ENCODE measurements at places on chromosomes 3 and 15.
A peak's percentile ranks its signal among the peaks of the same experiment; 100 is the strongest.

- DNase-seq, result no peak
Measured at GRCh38 chr15:80727196-80727595, 32.1 kb downstream of the ABHD17C start.

- no peak for DNase-seq
Measured at GRCh38 chr3:169285057-169286033, 378.2 kb downstream of the MECOM start.

- DNase-seq, result no peak
Measured at GRCh38 chr3:45759851-45760250, 36.5 kb downstream of the SLC6A20 start.

- DNase-seq, result no peak
Measured at GRCh38 chr3:61409638-61410037, 151.7 kb upstream of the PTPRG start.

- no peak for DNase-seq
Measured at GRCh38 chr3:153001210-153002078, 160.6 kb upstream of the RAP2B start.

DNA sequence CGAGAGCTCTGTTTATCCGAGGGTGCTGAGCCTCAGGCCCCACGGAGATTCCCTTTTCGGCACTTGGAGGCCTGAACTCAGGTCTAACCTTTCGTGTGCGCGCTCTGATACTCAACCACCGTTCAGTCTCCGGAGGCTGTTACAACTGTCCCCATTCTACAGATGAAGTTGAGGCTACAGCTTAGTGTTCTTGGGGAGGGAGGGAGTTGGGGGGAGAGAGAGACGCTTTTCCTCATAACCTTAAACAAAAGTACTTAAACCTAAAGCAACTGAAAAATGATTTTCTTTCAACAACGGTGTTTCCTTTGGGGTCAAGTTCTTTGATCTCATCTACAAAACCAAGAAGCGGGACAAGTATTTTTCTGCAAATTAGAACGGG is 952 bp upstream of the CHST2 start:
- no peak for DNase-seq

DNA sequence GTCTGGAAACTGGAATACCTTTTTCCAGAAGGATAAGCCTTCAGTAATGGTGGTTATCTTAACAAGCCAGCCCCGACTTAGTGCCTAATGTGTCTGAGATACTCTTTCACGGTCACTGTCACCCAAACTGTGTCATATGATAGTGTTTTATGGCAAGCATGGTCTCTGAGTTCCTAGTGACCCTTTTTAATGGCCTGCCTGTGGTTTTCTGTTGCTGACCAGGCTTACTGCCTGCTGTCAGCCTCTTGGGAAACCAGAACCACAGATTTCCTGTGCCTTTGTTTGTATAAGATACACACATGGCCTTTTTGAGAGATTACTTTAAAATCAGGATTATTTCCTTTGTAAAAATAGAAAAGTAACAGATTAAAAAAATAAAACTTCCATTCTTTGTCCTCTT is 22.4 kb downstream of the HPS3 start:
- DNase-seq, result peak; percentile 95

DNA sequence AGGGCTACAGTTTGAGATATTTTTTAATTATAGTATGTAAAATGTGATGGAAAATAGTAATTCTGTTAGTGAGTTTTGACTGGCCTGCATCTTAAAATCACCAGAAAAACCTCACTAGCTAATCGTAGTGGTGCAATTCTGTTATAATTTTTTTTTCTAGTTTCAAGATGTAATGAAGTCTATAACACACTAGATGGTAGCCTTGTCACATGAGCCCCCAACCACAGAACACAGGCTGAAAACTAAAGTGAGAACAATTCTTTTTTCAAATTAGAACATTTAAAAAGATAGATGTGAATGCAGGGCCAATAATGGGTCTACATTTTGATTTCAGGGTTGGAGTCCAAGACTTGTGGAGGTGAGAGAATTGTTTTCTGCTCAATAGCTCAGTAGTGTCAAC is 83.3 kb upstream of the KCNH8 start:
- DNase-seq, result peak; percentile 23

DNA sequence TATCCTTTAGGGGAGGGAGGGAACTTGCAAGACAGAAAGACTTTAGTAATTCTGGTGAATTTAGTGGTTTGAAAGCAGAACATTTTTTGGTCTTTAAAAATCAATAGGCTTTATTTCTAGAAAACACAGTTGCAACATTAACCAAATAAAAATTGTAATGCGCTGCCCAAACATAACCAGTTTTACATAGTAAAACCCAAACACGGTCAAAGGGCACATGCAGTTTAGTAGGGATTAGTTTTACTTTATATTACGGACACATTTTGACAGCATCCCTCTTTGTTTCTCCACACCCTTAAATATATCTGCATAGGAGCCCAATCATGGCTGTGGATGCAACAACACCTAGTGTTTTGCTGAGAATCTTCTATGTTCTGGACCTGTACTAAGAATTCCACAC is 156.7 kb downstream of the NR2F2 start:
- DNase-seq, result no peak

DNA sequence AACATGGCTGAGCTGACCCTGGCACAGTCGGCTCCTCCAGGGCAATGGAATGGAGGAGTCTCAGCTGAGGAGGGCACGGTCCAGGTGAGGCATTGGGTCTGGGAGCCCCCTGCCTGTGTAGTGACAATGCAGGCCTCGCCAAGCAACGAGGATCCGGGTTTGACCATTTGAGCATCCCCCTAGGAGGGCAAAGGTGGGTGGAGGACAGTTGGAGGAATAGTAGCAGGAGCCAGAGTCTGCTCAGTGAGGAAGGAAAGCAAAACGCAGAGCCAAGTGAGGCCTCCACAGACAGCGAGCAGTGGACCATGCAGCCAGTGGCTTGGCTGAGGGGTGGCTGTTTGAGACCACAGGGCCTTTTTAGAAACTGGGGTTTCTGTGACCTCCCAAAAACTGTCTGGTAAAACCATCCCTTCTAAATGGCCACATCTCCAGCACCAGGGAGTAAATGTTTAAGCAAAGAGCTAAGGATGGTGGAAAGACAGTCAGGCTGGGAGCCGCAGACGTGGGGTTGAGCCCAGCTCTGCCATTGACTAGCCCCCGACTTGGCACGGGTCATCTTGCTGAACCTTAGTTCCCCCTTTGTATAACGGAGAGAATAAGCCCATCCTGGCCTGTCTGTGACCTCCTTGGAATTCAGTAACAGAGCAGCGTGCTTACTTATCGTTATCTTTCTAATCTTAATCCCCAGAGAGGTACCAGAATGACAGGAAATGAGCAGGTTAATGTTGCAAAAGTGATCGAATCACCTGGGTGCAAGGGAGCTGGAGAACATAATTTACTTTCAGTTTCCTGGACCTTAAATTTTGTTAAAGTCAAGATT is 46.8 kb downstream of the CMTM6 start:
- DNase-seq, result no peak

DNA sequence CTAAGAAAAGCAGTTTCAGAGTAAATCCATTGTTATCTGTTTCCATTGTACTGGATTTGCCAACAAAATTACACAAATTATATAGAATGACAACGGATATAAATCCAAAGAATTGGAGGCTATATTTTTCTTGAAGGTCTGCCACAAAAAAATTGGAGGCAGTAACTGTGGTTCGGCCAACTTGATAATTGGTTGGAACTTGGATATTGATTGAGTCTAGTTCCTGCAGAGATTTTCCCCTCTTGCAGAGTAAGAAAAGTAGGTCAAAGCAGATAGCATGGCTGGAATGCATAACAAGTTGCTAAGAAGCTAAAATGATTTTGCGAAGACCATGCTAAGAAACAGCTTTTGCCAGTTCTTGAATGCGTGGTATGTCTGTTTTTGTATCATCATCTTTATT is 269.6 kb upstream of the CFAP20DC start:
- DNase-seq, result no peak

- DNase-seq, result no peak
Measured at GRCh38 chr3:22585911-22586310, 617.2 kb upstream of the UBE2E2 start.

GRCh38 chr3:127171721-127172120 is 21.2 kb upstream of the PRR23E start:
- DNase-seq, result no peak

- no peak for DNase-seq
Measured at GRCh38 chr3:24678021-24678420, 183.4 kb upstream of the THRB start.

DNA sequence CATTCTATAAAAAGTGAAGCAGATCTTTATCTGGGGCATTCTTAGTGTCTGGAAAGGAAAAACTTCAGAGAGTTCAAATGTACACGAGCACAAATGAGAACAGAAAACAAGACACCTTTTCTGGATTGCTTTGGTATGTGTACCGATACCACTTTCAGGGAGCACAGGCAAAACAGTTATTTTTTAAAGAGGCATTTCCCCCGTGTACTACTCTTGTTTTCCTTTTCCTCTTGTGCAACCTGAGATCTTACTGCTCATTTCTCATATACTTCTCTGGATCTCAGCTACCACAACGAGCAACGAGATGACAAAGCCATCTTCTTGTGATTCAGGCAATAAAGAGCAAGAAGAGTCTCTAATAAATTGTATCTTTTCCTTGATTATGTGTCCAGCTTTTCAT is 463.6 kb downstream of the SHQ1 start:
- DNase-seq, result peak; percentile 32

- DNase-seq, result no peak
Measured at GRCh38 chr15:72284781-72285180, 12.4 kb upstream of the PARP6 start.

GRCh38 chr3:81299481-81299880 is 462.0 kb downstream of the GBE1 start:
- DNase-seq, result no peak

- no peak for DNase-seq
Measured at GRCh38 chr3:155096303-155097008, 16.3 kb downstream of the MME start.

DNA sequence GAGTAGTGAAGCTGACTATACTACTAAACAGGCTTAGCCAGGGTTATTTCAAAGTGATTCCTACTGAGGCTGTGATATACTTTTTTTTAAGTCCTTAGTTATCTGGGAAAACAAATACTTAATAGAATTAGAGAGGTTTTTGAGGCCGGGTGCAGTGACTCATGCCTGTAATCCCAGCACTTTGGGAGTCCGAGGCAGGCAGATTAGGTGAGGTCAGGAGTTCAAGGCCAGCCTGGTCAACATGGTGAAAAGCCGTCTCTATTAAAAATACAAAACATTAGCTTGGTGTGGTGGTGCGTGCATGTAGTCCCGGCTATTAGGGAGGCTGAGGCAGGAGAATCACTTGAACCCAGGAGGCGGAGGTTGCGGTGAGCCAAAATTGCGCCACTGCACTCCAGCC is 34.2 kb downstream of the PRTG start:
- DNase-seq, result no peak

DNA sequence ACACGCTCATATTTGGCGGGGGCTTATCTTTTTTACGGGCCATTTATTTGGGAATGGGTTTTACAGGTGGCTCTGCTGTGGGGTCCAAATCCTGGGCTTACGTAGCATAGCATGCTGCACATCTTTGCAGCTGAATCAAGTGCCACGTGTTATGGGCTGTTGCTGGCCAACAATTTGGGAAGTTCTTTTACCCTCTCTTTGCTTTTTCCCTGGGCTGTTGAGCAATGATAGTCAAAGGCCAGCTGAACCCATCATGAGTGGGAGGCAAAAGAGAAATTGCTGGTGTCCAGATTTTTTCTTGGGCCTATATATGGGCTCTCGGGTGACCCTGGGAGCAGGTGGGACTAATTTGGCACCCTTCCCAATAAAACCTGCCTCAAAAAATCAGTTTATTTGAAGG is 209.3 kb upstream of the SATB1 start:
- DNase-seq, result no peak

DNA sequence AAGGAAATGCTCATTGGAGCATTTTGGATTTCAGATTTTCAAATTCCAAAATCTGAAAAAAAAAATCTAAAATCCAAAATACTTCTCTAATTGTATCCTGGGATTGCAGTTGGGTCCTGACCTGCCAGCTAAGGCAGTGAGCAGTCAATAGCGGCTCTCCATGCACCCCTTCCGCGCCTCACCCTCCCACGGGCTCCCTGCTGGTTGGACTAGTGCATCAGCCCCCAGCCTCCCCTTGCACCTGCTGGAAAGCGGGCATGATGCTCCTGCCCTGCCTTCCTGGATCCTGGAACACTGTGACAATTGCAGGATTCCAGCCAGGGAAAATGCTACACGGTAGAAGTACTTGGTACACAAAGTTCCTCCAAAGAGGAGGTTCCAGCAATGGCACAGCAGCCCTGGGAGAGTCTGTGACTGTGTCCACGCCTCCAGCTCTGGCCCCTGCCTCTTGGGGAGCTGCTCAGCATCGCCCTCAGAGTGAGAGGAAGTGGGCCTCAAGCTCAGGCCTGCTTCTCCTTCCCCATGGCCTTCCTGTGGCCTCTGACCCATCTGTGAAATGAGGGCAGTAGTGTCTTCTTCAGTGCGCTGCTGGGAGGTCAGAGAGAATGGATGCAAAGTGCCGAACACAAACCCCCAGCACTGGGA is 39.5 kb upstream of the CHRNB4 start:
- DNase-seq, result peak; percentile 55

GRCh38 chr3:188772886-188773285 is 398.9 kb upstream of the TPRG1 start:
- DNase-seq, result no peak

All from NB4 (cell line).